ENCODE measurements at places on chromosomes 1 and 21.

DNA sequence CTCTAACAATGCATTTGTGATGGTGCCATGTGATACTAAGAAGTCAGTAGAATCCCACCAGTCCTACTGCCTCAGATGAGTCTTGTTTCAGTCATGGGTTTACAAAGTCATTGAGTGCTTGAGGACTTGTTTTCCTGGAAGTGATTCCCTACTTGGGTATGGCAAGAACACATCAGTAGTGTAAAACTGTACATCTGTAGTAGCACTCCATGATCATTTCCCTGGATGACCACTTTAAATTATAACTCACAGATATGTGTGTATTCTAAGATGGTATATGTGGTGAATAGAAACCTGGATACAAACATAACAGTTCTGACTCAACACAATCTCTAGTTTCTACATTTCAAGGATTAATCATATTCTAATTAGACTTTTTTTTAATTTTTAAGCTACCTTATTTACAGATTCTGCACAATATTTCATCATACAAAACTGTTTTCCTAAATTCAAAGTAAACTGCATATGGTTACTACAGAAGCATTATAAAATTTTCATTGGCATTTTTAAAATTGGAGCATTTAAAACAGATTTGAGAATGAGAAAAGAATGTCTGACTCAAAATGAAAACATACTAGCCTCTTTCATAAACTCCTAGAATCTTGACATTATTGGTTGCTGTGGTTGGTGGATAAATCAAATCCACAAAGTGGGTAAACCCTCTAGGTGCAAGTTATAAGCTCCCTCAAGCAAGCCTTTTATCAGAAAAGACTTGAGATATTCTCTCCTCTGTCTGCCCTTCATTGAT lies 6.8 kb upstream of the PSMG1 start:
- DNase-seq = no peak

GRCh38 chr1:29120947-29121485 lies 2.7 kb downstream of the TMEM200B start:
- no peak for DNase-seq

DNA sequence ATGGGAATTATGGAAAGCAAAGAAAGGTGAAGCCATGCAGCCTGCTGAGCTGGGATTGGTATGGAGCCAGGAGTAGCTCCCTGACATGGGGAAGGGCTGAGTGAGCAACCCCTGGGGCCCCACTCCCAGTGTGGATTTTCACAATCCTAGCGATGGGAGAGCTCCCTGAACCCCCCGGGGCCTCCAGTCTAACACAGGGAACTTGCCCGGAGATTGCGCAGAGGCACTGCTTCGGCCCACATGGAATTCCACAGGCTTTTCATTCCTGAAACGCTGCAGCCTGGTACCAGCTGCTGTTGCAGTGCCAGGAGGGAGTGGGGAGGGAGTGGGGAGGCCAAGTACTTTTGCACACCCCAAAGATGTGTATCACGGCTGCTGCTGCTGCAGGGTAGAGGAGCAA lies 110.4 kb upstream of the C21orf91 start:
- no peak for DNase-seq

- no peak for DNase-seq
These were observed 35.6 kb downstream of the EPB41 start for GRCh38 chr1:28950006-28950405.
